ENCODE measurements at places on chromosomes 12 and 14.
A peak's percentile ranks its signal among the peaks of the same experiment; 100 is the strongest.

DNA sequence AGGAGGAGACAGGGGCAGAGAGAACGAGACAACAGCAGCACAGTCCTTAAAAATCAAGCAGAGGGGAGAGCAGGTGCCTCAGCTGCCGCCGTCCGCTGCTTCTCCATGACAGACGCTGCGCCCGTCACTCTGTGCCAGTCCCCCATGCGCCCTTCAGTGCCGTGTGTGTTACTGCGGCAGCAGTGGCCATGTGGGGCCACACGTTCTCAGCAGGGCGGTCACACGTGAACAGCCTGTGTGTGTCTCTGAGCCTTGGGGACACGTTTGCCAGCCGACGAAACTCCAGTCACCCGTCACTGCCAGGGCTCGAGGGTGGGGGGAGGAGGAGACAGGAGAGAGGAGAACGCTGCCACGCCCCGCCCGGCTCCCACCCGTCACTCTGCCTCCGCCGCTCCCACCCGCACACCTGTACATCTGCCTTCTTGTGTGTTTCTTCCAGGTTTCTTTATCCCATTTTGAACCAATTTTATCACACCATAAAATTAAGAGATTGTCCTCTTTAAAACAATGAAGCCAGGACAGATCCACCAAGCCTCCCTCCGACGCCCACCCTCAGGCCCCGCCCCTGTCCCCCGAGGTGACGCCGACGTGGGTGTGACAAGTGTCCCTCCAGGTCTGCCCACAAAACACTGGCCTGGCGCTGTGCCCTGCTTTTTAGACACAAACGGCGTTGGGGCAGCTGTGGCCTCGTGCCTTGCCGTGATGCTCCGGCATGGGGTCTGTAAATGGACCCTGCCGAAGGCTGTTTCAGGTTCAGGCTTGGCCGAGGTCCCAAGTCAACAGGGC lies 58.2 kb downstream of the GALNT9 start:
- DNase-seq = no peak

- no peak for DNase-seq
Measured at GRCh38 chr14:64196814-64197411, 97.3 kb downstream of the ESR2 start.

GRCh38 chr14:50834802-50835276 lies 3.9 kb upstream of the NIN start:
- no peak for DNase-seq

DNA sequence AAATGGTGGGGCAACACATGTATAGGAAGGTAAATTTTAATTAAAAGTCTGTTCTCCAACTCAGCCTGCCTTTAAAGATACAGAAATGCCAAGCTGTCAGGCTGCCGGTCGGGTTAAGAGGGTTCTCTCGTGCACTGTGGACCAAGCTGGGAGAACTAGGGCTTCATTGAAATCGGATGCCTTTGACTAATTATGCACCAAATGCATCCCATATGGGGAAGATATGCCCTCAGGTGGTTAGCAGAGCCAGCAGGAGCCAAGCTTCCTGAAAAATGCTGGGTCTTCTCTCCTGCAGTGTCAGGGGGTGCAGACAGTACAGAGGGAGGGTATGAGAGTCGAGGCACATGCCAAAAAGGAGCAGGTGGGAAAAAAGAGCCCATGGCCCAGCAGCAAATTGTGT lies 236.1 kb downstream of the CACNA1C start:
- DNase-seq = no peak

DNA sequence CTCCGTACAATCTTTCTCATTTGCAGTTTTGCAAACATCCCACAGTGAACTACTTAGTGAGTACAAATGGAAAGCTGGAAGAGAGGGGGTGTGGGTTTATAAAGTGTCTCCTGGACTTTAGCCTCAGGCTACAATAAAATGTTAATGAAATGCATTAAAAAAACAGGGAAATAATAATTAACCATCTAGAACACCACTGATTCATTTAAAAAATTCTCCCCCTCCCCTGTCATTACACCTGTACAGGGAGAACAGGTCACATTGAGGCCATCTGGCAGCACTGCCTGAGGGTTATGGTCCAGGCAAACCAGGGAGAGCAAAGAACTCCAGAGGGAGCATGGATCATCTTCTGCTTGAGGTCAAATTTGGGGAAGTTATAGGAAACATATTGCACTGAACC lies 96.3 kb downstream of the TSPAN8 start:
- no peak for DNase-seq

- DNase-seq = no peak
Measured at GRCh38 chr14:37729218-37729617, 133.8 kb downstream of the TTC6 start.

GRCh38 chr14:73393375-73393774 lies 65.0 kb downstream of the NUMB start:
- no peak for DNase-seq

DNA sequence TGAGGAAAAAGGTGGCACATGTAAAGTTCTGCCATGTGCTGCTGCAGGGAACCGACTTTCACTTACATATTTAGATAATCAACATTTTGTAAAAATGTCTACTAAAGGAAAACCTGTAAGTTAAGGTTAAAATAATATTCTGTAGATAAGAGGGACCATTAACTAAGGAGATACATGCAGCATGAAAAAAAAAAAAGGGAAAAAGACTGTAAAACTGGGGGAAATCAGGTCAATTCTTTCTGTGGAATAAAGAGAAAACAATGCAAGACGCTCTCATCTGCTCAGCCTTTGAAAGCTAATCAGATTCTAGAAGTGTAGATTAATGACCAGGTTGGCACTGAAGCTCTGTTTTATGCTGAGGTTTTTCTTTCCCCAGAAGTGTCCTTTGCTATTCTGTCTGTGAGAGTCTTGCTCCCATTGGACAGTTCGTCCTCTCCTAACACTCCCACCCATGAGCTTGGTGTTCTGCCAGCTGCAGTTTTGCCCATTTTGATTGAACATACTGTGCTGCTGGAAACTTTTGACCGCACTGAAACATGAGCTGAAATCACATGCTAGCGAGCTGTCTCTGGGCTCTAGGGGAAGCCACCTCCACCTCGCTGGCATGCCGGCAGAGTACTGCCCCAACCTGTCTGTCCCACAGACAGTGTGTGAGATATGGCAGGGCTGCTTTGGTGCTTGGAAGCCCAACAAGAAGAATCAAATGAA lies 39.7 kb downstream of the PPTC7 start:
- no peak for DNase-seq

DNA sequence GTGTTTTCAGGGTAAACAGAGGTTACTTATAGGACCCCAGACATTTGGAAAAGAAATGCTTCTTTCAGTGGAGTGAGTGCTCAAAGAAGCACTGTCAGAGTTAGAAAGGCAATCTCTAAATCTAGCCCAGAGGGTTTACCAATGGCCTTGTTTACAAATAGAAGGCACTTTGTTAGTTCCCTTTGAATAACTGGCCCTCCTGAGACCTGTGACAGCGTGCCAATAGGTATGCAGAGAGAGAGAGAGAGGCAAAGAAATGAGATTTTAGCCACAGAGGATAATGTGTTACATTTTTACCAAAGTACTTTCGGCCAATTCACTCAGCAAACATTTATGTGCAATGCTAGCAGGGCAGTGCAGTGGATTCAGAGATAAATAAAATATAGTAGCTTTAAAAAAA lies 41.9 kb downstream of the TPH2 start:
- no peak for DNase-seq

- no peak for DNase-seq
Measured at GRCh38 chr14:90987140-90987539, 73.3 kb downstream of the RPS6KA5 start.

GRCh38 chr12:11633968-11634367 lies 15.5 kb upstream of the ETV6 start:
- DNase-seq = no peak

- DNase-seq = peak; percentile 74
Measured at GRCh38 chr14:73785336-73785833, 66.2 kb upstream of the PTGR2 start.

- DNase-seq = no peak
Measured at GRCh38 chr14:103517174-103517566, 5.5 kb downstream of the CKB start.

GRCh38 chr14:105142651-105143450 lies 25.7 kb downstream of the JAG2 start:
- no peak for DNase-seq

DNA sequence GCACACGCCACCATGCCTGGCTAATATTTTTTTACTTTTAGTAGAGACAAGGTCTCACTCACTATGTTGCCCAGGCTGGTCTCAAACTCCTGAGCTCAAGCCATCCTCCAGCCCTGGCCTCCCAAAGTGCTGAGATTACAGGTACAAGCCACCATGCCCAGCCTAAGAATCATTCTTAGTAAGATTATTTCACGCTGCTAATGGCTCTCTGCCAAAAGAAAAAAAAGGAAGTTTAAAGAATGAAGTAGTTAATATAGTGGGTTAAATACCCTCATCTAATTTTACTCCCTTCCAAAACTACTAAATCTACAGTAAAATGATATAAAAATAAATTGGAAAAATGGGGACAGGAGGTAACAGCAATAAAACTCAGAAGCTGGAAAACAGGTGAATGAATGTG lies 2.6 kb downstream of the ETFRF1 start:
- no peak for DNase-seq

GRCh38 chr14:99655521-99655920 lies 10.6 kb downstream of the HHIPL1 start:
- no peak for DNase-seq

DNA sequence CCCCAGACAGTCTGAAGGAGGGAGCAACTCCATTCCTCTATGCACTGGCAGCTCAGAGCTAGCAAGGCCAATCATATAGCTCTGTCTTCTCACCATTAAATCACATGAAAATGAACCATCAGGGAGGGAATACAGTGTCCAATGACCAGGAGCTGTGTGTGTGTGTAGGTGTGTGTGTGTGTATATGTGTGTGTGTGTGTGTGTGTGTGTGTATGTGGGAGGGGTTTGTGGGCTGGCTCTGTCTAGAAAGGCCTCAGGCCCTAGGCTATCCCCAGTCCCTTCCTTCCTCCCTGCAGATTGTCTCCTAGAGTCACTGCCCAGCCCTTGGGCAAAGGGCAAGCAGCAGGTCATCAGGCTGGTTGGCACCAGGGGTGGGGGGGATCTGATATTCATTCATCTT lies 5.7 kb upstream of the SUSD6 start:
- no peak for DNase-seq
